ENCODE measurements at places on chromosomes 6 and 20.

- DNase-seq: no peak
Observed at GRCh38 chr6:36853325-36853724, 14.1 kb upstream of the CPNE5 start.

- no peak for DNase-seq
Observed at GRCh38 chr20:11970243-11970836, 52.6 kb downstream of the BTBD3 start.

DNA sequence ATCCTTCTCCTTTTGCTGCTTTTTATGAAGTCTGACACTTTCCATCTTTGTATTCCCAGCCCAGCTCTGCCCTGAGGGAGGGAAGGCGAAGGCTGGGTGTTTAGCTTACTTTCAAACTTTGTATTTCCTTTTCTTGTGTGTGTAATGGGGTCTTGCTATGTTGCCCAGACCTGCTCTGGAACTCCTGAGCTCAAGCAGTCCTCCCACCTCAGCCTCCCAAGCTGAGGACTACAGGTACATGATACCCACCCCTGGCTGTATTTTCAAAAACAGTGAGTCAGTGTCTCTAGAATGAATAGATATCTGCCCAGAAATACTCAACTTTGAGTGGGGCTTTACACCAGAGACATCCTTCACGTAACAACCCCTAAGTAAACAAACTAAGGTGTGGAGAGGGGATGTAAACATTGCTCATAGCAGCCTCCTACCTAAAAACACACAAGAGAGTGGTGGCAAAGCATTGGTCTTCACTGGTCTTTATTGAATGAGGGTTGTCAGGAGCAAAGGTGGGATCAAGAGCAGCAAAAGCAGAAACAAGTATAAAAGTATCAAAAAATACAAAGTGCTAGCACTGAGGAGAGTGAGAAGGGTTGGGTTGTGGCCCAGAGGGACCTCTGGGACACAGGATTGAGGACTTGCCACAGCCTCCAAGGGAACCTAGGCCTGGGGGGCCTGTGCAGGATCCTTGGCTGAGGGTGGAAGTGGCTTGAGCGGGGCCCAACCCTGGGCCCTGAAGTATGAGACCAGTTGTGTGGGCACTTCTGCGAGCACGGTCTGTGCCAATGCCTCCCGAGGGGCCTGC lies 10.2 kb downstream of the SPAG4 start:
- DNase-seq: no peak

DNA sequence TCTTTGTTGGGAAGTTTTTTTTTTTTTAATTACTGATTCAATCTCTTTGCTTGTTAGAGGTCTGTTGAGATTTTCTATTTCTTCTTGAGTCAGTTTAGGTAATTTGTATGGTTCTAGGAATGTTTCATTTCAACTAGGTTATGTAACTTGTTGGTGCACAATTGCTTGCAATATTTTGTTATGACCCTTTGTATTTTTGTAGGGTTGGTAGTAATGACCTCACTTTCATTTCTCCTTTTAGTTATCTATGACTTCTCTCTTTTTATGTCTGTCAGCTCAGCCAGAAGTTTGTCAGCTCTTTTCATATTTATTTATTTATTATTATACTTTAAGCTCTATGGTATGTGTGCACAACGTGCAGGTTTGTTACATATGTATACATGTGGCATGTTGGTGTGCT lies 51.1 kb upstream of the SLC24A3 start:
- DNase-seq: no peak

DNA sequence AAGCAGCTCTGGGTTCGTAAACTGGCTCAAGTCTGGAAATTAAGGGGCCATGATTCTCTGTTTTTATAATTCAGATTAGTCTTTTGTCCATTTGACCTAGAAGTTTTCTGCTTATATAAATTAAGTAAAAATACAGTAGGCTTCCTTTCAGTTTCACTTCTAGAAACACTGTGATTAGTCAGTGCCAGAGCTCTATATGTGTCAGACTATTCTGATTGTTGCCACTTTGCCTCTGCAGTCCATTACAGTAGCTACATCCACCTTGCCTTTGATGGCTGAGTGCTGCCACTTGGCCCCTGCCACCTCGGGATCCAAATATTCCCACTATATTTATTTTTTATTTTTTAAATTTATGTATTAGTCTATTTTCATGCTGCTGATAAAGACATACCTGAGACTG lies 7.9 kb downstream of the ZC2HC1B start:
- DNase-seq: no peak

DNA sequence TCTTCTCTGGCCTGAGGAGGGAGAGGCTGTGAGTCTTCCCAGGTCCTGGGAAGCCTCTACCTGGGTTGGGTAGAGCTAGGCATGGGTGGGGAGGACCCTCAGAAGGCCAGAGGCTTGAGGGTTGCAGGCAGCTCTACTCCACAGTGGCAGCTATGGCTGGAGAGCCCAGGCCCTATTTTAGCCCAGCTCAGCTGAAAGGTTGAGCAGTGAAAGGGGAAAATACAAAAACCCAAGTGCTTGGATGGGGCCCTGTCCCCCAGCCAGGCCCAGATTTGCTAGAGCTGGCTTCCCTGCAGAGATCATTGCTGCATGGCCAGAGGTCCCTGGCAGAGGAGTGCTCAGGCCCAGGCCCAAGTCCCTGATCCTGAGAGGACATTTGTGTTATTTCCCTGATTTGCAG lies 45.7 kb downstream of the SUN5 start:
- no peak for DNase-seq

DNA sequence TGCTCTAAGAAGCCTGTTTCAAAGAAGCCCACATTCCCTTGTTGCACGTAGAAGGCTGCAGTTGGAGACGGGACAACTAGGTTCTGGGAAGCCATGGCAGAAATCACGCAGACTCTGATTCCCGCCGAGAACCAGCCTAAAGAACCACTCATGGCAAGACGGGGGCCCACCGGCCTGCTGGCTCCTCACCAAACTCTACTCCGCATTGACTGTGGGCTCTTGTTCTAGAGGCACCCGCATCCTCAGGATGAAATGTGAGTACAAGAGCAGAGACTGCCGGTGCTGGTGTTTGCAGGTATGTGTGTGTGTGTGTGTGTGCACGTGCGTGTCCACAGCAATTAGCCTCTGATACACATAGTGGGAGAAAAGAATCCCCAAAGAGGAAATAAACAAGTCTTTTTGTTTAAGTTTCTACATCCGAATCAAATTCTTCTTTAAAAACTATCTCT lies 42.3 kb upstream of the NR2E1 start:
- no peak for DNase-seq

GRCh38 chr6:81739230-81740195 lies 13.0 kb downstream of the TENT5A start:
- no peak for DNase-seq

DNA sequence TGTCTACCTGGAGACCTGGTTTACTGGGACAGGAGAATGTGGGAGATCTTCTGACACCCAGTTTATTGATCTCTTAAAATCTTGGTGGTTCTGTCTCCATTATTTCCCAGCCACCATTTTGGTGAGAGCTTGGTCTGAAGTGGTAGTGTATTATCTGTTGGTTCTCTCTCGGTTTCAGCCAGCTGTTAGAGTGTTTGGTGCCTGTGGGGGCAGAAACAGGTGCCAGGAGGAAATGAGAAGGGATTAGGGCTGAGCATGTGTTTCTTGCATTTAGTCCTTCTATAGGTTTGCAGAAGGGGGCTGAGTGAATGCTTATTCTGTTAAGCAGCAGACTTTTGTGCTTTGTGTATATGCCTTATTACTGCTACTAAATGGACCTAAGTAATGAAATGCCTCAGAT lies 9.6 kb downstream of the JARID2 start:
- no peak for DNase-seq

GRCh38 chr6:20497216-20498040 lies 36.8 kb upstream of the CDKAL1 start:
- DNase-seq: no peak

- peak; percentile 29 for DNase-seq
Observed at GRCh38 chr6:29965563-29965872, 23.2 kb downstream of the HLA-A start.

All from CD4-positive, alpha-beta T cell treated with Interleukin-17A for 4 hours (primary cell).